Naive thymus-derived CD4-positive, alpha-beta T cell (primary cell): ENCODE measurements at places on chromosomes 13 and 19.

GRCh38 chr19:46610851-46611770 is 10.0 kb downstream of the CALM3 start:
- peak; percentile 49 for DNase-seq

DNA sequence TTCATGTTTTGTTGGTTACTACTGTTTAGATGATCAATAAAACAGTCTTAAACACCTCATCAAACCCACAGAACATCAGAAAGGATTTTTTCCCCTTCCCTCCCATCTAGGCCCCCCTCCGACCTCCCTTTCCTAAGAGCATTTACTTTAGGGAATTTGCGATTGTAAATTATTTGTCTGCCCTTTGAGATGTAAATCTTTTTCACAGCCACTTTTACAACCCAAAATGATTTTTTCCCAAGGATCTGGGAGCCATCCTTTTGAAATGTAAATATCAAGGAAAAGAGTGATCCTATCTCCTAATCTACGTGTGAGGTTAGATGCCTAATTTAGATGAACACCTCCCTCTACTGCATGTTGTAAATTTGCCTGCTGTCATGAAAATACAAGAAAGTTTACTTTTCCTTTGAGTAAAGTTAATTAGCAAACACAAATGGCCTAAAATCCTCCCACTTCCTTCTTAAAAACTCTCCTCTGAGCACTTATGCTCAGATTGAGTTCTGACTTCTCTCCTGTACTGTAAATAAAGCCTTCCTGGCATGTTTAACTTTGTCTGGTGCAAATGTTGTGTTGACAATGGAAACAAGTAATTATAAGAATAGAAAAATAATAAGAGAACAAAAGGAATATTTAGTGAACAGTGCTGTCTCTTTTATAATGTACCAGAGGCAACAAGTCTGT is 1646.9 kb upstream of the SPRY2 start:
- DNase-seq, result no peak

GRCh38 chr13:27130979-27131623 is 40.5 kb downstream of the USP12 start:
- peak; percentile 46 for DNase-seq

DNA sequence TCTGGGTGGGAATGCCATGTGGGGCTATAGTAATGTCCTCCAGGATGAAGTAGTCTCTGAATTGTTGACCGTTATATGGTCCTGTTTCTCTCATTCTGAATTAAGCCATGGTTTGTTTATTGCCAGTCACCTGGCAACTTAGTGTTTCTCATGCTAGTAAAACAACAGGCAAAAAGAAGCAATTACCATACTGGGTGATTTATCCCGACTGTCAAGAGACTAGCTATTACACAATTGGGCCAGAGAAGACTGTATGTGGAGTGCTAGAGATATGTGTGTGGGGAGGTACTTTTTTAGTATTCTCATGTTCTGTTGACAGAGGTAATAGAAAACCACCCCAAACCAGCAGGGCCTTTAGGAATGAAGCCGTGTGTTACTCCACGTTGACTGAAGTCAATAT is 258.2 kb downstream of the TDRD3 start:
- DNase-seq, result no peak

DNA sequence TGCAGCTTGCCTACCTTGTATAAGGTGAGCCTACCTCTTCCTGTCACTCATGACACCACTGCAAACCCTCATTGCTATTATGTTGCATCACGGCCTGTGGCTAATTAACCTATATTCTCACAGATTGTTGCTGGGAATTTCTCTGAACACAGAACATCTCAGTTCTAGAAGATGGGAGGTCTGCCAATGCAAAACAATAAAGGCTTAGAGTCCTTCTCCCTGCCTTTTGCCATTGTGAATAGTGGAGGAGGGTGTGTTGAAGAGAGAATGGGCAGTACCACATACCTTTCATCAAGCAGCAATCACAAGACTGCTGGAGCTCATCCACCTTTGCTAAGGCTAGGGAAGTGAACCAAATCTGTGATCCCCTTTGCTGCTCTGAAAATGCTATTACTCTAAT is 34.4 kb downstream of the WDFY2 start:
- DNase-seq, result no peak

- no peak for DNase-seq
Observed at GRCh38 chr13:33514362-33514761, 228.8 kb upstream of the STARD13 start.

- DNase-seq, result no peak
Observed at GRCh38 chr13:108662528-108662927, 33.1 kb downstream of the MYO16 start.

DNA sequence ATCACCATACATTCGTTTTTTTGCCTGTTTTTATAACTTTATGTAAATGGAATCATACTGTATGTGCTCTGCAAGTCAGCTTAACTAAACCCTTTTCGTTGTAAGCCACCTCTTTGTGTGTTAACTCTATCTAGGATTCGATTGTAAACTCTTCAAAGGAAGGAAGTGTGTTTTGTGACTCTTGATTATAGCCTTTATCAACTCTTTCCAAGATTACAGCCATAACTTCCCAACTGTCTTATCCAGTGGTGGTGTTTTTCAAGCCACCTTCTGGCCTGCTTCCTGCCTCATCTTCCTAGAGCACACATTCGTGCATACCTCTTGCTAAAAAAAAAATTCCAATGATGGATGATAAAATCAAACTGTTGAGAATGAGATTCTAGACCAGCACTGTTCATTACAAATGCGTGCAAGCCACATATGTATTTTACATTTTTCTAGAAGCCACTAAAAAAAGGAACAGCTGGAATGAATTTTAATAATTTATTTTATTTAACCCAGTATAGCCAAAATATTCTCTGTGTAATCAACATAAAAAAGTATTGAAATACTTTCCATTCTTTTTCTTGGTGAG is 12.0 kb upstream of the FBXL3 start:
- no peak for DNase-seq

- no peak for DNase-seq
Observed at GRCh38 chr13:101447852-101448251, 4.6 kb upstream of the ITGBL1 start.

- DNase-seq, result no peak
Observed at GRCh38 chr13:48833412-48833811, 142.3 kb upstream of the FNDC3A start.

GRCh38 chr13:68254151-68254550 is 1024.0 kb upstream of the PCDH9 start:
- DNase-seq, result no peak

DNA sequence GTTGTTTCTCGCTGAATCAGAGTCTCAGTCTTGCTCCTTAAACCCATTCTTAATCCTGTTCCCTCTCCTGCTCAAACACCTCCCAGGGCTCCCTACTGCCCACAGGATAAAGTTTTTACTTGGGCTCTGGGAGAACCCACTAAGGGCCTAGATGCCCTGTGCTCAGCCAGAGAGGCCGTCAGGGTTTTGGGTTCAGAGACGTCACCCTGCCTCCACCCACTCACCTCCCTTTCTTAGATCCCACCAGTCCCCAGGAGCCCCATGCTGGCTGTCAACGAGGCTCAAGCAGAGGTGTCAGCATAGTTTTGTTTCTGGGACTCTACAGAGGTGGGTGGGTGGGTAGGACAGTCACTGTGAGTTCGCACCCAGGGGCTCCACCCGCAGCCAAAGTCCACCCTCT is 15.5 kb upstream of the CYP4F2 start:
- DNase-seq, result no peak

- no peak for DNase-seq
Observed at GRCh38 chr13:27302643-27303262, 32.1 kb downstream of the RASL11A start.

- DNase-seq, result no peak
Observed at GRCh38 chr19:11093689-11094238, 4.5 kb downstream of the LDLR start.

DNA sequence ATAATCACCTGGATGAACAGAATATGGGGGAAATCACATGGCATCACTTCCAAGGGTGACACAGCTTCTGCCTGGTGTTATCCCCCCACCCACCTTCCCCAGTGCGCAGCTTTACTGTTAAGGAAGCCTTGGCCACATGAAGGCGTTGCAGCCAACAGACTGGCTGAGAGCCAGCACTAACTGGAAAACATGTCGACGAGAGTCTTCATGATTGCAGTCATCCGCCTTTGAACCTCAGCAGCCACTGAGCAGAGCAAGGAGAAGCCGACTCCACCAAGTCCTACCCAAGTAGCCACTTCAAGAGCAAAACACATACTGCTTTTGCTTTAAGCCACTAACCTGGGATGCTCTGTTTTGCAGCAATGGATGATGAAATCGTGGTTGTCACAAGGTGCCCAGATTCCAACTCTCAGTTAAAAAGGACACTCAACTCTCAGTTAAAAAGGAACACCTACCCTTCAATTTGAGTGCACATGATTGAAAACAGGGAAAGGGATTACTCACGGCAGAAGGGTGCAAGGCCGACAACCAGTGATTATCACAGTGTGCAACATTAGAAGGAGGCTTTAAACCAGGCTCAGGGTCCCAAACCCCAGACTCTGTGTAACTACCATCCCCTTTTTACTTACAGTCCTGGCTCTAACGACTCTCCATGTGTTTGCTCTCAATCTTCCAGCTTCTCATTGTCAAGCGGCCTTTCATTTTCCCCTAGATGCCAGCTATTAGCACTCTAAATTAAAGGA is 149.1 kb downstream of the KLF12 start:
- peak; percentile 90 for DNase-seq

DNA sequence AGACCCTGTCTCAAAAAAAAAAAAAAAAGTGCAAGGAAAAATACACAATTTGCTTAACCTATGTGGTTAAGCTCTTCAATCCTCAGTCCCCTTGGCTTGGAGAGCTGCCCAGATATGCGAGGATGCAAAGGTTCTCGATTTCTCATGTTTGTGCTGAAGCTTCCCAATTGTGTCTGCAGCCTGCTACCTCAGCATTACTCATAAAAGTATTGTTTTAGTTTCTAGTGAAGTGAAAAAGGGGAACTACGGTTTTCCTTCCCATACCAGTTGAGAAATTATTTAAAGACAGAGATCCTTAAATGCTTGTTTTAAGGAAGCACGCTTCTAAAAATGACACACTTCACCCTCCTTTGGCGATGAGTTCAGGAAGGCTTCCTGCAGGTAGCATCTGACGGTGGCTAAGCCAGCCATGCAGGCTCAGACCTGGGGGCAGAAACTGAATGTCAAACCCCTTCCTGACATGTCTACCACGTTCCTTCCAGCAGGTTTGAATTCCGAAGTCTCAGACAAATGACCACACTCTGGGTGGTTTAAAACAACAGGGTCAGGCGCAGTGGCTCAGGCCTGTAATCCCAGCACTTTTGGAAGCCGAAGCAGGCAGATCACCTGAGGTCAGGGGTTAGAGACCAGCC is 47.9 kb downstream of the RUBCNL start:
- DNase-seq, result no peak
